NCI-H2081 treated with DMSO at 0.1 percent for 48 hours (cell line): ENCODE measurements at places on chromosomes 1 and 21.

DNA sequence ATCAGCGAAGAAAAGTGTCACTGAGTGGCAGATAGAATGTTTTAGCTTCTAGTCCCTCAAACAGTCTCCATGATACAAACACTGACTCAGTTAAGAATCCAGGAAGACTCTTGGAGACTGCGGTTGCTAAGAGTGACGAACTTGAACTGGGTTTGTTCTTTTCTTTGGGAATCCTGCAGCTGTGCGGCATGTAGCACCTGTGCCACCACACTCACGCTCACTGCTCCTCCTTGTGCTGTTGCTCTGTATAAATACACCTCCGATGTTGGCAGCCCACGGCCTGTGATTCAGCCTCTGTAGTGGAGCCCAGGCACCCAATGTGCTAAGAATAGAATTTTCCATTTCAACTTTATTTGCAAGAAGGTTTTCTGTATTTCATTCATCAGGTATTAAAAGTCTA, 5.5 kb upstream of the PPIE start:
- DNase-seq = no peak

GRCh38 chr1:33170351-33171274, 11.2 kb downstream of the TRIM62 start:
- no peak for DNase-seq

GRCh38 chr1:51719146-51719545, 102.3 kb downstream of the OSBPL9 start:
- DNase-seq = no peak

DNA sequence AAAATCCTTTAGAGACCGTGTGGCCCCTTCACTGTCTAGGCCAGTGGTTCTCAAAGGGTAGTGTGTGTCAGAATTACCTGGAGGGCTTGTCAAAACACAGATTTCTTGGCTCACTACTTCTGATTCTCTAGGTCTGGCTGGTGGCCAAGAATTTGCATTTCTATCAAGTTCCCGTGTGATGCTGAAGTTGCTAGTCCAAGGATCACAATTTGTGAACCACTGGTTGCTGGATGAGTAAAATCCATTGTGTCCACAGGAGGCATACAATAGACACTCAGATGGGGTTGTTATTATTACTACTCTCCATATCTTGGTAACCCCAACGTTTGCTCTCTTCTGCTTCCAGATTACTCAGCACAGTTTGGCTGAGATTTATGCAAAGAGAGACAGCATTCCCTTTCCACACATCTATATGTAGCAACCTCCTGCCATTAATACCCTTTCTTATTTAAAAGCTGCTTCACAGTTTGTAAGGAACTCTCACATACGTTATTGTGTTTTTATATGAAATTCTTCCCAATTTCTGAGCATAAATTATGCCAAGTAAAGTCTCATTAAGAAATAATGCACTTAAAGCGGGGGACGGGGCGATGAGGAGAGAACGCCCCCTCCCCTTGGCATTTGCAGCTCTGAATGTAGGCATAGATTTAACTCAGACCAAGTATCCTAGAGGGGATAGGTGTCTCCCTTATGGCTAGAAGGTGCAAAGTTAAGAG, 720 bp upstream of the TMCC2 start:
- no peak for DNase-seq

- DNase-seq = no peak
These were observed 1.2 kb downstream of the RXRG start for GRCh38 chr1:165443539-165444311.

DNA sequence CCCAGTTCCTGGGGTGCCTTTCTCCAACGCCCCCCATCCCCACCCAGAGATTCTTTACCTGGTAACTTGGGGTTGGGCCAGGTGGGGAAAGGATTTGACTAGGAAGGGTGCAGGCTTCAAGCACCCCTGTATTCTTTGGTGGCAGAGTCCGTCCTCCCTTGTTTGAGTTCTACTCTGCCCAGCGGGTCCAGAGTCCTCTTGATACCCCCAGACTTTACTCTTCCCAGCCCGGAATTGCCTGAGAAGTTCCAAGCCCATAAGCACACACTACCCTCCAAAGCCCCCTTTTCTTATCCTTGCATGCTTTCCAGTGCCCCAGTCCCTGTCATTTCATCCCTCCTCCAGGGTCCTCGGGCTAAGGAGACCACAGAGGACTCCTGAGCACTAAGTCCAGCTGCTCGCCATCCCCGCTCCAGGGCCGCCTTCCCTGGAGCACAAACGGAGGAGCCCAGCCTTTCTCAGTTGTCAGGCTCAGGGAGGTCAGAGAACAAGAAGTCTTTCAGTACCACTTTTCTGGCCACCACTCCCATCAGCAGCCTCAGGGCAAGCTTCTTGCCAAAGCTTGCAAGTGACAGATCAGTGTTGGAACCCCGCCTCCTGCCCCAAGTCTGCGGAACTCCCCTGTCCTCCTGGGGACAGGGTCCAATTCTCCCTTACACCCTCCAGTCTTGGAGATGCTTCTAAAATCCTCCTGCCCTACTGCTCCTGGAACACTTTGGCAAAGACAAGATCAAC, 12.2 kb downstream of the SLC45A3 start:
- DNase-seq = no peak

DNA sequence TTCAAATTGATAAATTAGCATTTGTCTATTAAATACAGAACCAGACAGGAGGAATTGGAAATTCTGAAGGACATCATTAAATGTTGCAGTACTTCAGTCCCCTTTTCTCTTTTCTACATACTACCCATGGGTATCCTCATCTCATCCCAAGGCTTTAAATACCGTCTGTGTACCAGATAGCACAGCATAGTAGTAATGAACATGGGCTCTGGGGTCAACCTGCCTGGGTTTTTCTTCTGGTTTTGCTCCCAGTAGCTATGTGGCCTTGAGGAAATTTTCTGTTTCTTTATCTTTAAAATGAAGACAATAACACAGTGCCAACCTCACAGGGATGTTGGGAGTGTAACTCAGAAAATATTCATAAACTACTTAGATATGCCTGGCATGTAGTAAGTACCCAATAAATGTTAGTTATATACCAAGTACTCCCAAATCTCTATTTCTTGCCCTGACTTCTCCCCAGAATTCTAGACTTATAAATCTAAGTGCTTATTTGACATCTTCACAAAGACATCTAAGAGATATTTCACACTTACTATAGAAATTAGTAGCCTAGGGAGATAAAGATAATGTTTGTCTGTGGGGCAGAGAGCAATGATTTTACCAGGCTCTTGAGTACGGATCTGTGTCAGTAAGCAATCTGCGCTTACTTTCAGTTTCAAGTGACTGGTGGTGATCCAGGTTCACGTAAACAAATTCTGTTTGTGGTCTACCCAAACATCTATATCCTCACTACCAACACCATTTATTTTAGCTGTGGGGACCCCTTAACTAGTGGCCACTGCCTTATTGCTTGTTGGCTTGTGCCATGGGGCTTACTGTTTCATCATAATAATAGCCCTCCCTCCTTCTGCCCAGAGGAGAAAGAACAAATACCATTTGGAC, 37.3 kb downstream of the VANGL2 start:
- no peak for DNase-seq

GRCh38 chr1:151562661-151563060, 22.6 kb downstream of the TUFT1 start:
- no peak for DNase-seq

DNA sequence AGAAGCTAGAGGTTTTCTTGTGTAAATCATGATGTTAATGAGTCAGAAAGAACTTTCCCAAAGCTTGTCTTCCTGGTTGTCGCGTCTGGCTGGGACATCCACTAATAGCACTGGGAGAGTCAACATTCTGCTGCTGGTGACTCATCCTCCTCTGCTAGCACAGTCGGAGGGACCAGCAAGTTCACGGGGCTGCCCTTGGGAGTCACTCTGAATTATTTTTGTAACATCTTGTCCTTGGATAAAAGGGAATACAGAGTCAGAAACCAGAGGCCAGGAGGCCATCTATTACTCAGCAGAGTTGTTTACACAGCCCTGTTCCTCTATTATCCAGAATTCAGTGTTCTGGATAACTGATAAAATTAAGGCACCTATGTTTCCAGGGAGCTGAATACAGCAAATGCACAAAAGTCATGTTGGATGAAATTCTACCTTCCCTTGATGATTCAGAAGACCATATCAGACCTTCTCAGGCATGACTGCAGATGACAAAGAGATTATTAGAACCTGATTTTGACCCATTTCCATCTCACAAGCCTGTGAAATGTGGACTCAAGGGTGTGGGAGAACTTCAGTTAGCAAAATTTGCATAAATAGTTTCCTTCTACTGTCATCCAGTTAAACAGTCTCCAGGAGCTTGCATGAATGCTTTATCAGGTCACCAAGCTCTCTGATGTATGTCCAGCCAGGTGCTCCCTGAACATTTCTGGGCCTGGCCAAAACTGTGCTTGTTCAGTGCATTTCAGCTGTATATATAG, 68.1 kb downstream of the JAK1 start:
- DNase-seq = no peak
